ENCODE measurements at places on chromosomes 7 and 10.

DNA sequence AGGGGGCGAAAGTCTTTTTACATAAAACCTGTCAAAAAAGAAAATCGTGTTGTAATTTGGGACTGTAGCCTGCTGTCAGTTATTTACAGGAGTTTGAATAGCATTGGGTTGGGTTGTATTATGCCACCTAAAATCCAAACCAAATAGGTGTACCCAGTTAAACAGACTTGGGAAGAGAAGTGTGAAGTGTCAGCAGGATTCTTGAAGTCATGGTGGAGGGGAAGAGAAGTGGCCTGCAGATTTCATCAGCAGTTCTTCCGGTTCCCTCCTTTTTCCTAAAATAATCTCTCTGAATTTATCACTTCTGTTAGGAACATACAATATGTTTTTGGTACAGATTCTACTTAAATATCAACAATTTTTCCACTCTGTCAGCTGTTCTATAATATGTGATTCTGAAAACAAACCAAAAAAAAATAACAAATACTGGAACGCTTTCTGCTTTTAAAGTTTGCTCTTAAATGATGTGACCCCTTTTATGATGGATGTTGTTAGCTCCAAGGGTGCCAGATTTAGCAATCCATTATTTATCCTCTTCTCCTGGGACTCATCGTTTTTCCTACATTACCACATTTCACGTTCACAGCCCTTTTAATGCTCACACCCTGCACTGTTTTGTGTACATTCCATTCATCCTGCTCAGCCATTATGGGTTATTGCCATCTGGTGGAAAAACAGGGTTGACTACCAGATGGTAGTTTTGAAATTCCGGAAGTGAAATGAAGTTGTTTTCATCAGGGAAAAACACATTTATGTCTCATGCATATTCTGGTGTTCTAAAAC is 18.7 kb upstream of the ARHGAP12 start:
- DNase-seq, result peak; percentile 92

- no peak for DNase-seq
Measured at GRCh38 chr10:28822719-28823464, 145.6 kb downstream of the BAMBI start.

GRCh38 chr10:62715383-62715782 is 89.1 kb upstream of the ADO start:
- DNase-seq, result no peak

DNA sequence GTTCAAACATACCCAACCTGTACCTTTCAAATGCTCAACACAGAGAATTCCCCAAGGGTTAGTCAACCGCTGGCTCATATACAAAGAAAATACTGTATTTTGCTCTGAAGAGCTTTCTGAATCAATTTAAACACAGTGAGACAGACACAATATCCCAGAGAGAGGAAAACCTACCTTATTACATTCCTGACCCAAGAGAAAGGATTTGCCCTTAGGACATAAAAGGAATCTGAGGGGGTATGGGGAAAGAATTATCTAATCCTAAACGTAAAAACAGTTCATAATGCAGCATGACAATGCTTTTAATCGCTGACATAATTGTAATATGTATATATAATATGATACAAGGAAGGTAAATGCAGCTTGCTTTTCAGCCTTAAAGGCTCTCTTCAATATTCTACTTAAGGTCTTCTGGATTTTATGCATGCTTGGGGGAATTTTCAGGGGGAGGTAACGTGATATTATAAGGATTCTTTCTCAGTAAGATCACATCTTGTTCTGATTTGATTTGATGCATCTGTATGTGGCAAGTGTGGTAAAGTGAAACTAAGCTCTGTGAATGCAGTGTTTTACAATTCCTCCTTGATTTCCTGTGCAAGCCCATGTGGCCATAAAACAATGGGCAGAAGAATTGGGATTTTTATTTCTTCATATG is 240.5 kb downstream of the GLI3 start:
- peak; percentile 88 for DNase-seq

DNA sequence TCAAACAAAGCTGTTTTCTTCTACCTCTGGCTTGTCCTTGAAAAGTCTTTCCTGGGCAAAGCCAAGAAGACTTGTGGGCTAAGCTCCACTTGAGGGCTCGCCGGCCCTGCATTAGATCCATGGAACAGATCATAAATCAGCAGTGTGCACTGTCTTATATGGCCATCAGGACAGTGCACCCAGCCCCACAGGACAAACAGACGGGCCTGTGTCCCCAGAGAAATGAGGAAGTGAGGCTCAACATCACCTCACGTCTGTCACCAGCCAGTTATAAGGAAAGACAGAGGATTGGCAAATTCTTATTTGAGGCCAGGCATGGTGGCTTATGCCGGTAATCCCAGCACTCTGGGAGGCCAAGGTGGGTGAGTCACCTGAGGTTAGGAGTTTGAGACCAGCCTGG is 12.3 kb upstream of the IFT22 start:
- DNase-seq, result no peak

GRCh38 chr7:31896925-31897324 is 173.3 kb downstream of the PDE1C start:
- peak; percentile 11 for DNase-seq

- DNase-seq, result no peak
Measured at GRCh38 chr7:117896339-117896738, 23.1 kb upstream of the CTTNBP2 start.

DNA sequence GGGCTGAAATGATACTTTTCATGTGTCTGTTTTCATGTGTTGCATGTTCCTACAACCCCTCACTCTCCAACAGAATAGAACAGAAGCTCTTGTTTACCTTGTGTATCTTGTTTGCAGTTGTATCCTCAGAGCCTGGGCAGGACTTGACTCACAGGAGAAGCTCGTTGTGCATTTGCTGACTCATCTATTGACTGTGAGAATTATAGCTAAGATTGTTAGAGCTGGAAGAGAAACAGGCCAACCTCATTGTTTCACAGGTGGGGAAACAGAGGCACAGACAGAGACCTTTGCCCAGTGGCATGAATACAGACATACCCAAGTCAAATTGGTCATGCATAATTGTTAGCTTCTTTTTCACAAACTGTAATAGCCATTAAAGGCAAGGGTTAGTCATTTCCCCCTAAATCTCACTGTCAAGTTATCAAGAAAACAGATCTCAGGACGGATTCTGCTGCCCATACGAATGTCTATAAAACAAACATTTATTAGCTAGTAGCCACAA is 4.6 kb upstream of the TSPAN15 start:
- DNase-seq, result peak; percentile 73

DNA sequence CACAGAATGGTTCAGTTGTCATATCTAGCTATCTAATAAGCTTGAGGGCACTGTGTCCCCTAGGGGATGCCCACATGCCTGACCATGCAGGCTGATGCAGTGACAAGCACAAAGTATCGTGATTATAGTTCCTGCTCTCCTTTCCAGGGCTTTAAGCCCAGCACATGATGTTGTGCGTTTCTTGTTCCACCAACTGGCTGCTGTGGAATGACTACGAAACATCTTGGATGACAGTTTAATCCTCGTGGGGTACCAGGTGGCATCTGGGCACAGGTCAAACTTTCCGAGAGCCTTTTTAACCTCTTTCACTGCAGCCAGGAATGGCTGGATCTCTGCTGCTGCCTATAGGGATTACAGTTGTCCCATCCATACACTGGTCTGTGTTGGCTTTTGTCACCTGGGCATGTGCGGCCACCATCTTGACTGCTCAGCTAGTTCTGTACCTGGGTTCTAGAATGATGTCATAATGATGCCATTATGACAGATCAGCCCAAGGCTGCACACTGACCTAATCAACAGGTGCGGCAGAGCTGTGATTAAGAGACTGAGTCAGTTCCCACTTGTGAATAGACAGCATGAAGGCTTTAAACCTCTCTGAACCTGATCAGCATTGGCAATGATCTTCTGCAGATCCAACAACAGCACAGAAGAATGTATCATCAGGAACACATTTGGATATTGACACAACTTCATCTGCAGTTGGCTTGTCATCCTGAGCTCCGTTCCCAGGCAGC is 144.1 kb downstream of the DLG5 start:
- no peak for DNase-seq

GRCh38 chr7:127908430-127909258 is 122.6 kb downstream of the LRRC4 start:
- no peak for DNase-seq

DNA sequence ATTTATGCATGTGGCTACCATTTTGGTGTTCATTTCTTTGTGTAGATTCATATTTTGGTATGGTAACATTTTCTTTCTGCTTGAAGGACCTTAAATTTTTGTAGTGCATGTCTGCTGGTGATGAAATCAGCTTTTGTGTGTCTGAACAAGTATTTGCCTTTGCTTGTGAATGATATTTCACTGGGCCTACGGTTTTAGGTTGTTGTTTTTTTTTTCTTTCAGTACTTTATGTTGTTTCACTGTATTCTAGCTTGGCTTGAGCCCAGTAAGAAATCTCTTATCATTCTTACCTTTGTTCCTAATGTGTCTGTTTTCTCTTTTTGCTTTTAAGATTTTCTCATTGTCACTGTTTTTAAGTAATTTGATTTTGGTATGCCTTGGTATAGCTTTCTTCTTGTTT is 31.9 kb downstream of the SAMD8 start:
- DNase-seq, result peak; percentile 25

DNA sequence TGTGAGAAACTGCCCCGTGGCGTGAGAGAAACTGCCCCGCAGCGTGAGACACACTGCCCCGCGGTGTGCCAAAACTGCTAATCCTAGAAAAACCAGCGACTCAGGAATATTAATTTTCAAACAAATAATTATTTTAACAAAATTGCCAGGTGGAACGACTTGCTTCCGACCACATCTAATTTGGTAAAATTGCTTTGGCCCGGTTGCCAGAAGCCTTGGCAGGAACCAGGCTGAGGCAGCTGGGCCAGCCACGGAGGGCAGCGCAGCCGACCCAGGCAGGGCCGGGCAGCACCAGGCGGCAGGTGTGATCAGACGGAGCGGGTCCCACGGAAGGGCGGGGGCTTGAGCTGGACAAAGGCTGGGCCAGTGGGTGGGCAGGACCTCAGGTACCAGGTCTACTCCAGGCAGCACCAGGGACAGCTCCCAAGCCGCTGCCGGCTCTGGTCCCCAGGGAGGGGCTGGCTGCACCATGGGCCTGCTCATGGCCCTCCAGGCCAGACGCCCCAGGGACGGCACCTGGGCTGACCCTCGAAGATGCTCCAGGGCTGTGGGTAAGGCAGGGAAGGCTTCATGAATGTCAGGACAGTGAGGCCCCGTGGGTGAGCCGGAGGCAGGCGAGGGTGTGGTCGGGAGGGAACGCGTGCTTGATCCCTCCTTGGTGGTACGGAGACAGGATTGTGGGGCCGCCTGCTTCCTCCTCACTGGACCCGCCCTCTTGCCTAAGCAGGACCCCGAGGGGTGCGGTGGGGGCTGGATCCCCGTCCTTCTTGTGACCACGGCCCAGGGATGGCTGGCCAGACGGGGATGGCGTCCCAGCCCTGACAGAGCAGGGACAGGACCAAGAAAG is 7.7 kb upstream of the ADGRA1 start:
- DNase-seq, result no peak

DNA sequence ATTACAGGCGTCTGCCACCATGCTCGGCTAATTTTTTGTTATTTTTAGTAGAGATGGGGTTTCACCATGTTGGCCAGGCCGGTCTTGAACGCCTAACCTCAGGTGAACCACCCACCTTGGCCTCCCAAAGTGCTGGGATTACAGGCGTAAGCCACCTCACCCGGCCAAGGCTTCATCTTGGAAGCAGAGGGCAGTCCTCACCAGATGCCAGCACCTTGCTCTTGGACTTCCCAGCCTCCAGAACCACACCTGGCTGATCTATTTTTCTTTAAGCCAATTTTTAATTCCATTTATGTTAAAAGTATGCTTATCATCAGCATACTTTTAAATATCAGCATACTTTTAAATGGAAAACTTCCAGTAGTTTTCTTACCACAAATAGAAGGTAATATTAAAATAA is 12.2 kb downstream of the ANXA7 start:
- no peak for DNase-seq

GRCh38 chr10:107425931-107426553 is 261.5 kb upstream of the SORCS1 start:
- DNase-seq, result no peak

DNA sequence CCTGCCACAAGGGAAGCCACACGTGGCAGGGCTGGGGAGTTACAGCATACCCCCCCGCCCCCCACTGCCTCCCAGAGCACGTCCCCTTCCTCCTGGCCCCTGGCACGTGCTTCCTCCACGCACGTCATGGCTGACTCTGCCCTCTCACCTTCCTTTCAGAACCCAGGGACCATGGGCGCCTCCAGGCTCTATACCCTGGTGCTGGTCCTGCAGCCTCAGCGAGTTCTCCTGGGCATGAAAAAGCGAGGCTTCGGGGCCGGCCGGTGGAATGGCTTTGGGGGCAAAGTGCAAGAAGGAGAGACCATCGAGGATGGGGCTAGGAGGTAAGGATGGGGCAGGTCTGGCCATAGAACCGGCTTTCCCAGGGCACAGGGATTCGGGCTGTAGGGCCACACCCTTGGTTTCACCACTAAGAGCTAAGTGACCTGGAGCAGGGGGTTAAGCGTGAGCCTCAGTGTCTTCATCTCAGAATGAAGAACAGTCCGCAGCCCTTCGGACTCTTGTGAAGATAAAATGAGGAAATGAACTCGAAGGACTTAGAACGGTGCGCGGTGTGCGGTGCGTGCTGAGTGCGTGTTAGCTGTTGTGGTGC is 2.5 kb downstream of the NUDT1 start:
- no peak for DNase-seq

DNA sequence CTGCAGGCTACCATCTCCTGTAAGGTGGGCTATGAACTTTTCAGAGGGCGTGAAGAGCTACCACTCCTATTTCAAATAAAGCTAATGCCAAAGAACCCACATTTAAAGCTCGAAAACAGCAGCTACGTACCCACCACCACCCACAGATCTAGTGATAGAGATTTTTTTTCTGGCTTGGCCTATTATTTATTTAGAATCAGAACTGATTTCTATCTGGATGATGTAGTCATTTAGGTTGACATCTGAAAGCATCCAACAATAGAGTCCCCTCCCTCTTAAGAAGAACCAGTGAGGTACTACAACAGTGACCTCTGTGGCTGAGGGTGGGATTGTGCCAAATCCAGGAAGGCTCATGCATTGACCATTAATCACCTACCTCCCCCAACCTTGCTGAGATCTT is 113.8 kb upstream of the ADO start:
- DNase-seq, result peak; percentile 11

DNA sequence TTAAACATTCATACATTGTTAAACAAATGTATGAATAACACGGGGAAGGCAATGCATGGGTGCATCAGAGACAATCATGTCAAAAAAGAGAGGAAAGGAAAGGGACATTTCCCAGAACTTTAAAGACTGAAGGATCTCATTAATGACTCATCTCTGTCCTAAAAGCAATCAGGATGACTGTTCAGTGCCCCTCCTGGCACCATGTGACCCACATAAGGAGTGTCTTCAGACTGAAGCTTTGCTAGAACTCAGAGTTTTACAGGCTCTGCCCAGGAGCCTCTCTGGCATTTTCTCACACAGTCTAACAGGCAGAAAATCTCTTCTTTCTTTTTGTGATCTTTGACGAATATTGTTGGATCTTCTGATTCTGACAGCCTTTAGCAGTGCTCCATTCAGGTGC is 315.3 kb downstream of the OTUD1 start:
- no peak for DNase-seq

GRCh38 chr7:142579946-142580345 is 169.3 kb upstream of the PRSS1 start:
- no peak for DNase-seq

- no peak for DNase-seq
Measured at GRCh38 chr7:28544453-28545117, 132.3 kb downstream of the CREB5 start.

All from fibroblast of skin of abdomen (primary cell).